Activated T-helper 1 cell treated with anti-CD3 and anti-CD28 coated beads, Interleukin-12 subunit alpha, Interleukin-12 subunit beta, Interleukin-2, Interleukin-4 antibody, amounts not matched to agents 30 ng/mL and 10 ng/mL and 1 ng/mL, durations not matched to agents 14 hours and 24 hours and 36 hours (primary cell): ENCODE measurements at places on chromosomes 4 and X.

GRCh38 chrX:53312946-53313727 lies 31.8 kb upstream of the IQSEC2 start:
- H3K27ac ChIP-seq, result no peak overlapping the region
- no peaks in the 10 kb centered on the region for H3K36me3 ChIP-seq
- DNase-seq, result peak; percentile 37
- H3K4me1 ChIP-seq, result no peaks in the 10 kb centered on the region
- peaks cover 11% of the 10 kb centered on the region for H3K27me3 ChIP-seq

- H3K36me3 ChIP-seq, result no peaks in the 10 kb centered on the region
- H3K27ac ChIP-seq, result no peak overlapping the region
- no peak for DNase-seq
- no peaks in the 10 kb centered on the region for H3K4me1 ChIP-seq
- H3K27me3 ChIP-seq, result no peaks in the 10 kb centered on the region
Observed at GRCh38 chrX:98795636-98796035, 1614.4 kb downstream of the PCDH19 start.

DNA sequence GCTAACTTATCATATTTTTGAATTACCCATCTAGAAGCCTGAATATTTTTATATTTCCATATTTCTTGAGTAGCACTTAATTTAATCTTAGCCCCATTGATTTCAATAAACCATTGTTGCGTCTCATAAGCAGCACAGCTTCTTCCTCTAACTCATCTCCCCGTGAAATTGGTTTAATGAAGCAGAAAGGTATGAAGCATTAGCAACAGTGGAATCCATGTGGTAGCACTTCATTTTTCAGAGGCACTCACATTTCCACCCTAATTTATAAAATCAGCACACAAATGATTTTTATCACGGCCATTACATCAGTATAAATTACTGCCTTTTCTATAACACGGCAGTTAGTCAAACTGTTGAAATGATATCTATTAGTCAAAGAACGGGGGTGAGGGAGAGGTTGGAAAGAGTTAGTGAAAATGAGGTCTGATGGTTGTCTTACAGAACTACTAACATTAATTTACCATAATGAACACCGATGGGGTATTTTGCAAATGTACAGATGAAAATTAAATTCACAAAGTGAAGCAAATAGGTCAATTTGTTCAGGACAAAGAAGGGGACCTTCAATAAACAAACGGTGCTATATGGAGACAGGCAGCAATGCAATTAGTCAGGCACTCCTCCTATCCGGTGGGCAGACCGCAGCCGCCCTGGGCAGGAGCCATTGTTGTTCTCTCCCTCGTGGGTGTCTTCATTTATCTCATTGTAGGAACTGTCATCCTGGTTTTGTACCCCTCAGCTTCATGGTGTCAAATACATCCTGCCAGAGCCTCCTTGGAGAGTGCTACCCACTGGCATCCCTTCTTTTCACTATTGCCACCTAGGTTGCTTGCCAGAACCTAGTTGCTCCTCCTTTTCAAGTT lies 205.7 kb downstream of the SOX3 start:
- no peak for DNase-seq
- H3K27me3 ChIP-seq, result no peaks in the 10 kb centered on the region
- no peaks in the 10 kb centered on the region for H3K4me1 ChIP-seq
- H3K36me3 ChIP-seq, result no peaks in the 10 kb centered on the region
- no peak overlapping the region for H3K27ac ChIP-seq

- H3K27me3 ChIP-seq, result peaks cover 2% of the 10 kb centered on the region
- H3K36me3 ChIP-seq, result no peaks in the 10 kb centered on the region
- H3K4me1 ChIP-seq, result no peaks in the 10 kb centered on the region
- H3K27ac ChIP-seq, result no peak overlapping the region
Observed at GRCh38 chr4:117817301-117817700, 217.0 kb upstream of the NDST3 start.

DNA sequence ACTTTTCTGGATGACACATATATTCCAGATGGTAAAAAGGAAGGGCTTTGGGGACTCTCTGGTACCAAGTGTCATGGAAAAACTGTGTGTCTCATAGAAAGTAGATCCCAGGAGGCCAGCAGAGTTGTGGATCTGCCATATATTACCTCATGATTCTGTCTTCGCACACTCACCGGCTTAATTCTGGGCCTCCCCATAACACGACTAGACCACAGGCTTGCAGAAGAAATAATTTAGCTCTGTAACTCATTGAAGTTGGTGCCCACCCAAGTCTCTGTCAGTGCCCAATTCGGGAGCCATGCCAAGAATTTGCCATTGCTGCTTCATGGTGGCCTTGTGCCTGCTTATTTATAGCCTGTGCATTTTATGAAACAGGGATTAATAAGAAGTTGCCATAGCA lies 104.5 kb downstream of the AR start:
- H3K27me3 ChIP-seq, result no peaks in the 10 kb centered on the region
- no peak overlapping the region for H3K27ac ChIP-seq
- H3K36me3 ChIP-seq, result no peaks in the 10 kb centered on the region
